Testis (tissue), 5 donors: ENCODE measurements at places on chromosomes 2 and 18. TPM values are rescaled to one million over a fixed set of nuclear protein-coding genes. Genes with fewer than 3 reads are reported as not detected.

The EN1 gene
- total RNA-seq, result 0.62 TPM

- no peak for DNase-seq
- no peaks in the 10 kb centered on the region for H3K4me1 ChIP-seq
- no peak overlapping the region for H3K27ac ChIP-seq
- H3K27me3 ChIP-seq, result no peaks in the 10 kb centered on the region
- no peak overlapping the region for H3K4me3 ChIP-seq
- no peaks in the 10 kb centered on the region for H3K36me3 ChIP-seq
Observed at GRCh38 chr2:198327526-198327925, 523.1 kb downstream of the PLCL1 start.

DNA sequence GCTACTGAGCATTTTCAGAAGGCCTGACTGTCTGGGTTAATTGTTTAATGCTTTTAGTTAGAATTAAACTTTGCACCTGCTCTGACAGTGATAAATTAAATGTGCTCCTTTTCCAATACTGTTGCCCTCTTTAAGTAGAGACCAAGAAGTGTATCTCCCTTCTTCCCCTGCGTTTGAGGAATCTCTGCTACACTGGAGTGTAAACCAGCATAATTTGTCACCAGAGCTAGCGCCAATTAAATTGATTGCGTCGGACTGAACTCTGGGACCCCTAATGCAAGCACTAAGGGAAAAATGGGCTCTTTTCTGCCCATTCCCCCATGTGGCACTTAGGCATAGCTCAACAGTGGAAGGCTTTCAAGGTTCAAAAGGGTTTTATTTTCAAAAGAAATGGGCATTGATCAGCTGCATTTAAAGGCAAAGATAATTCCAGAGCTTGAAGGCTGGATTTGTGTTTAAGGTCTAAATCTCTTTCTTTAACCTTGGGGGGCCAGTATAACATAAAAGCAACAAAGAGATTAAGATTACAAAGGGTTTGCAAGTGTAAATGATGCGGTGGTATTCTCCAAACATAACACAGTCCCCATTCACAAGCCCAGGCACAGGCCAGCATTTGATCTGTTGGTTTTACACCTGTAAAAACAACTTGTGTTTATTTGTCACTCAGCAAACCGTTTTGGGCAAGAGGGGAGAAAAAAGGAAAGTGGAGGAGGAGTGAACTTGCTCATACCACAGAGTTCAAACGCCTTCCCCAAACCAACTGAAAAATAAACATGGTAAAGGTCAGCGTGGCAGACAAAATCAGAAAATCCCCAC, 427.6 kb downstream of the BCL11A start:
- H3K27ac ChIP-seq, result no peak overlapping the region
- no peaks in the 10 kb centered on the region for H3K27me3 ChIP-seq
- no peak overlapping the region for H3K4me3 ChIP-seq
- DNase-seq, result no peak
- no peaks in the 10 kb centered on the region for H3K4me1 ChIP-seq

DNA sequence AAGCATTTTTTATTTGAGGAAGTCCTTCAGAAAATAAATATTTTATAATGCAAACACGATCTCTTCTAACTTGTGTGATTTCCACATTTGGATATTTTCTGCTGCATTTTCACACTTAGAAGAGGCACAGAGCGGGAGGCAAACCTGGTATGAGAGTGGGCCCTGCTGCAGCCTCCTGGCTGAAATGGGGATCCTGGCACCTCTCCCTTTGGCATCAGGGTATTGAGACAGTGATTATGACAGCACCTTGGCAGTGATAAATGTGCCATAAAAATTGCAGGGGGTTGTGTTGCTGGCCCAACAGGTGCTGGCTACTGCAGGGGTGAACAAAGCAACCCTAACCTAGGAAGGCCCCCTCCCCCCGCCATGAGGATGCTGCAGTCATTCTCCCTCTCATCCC, 128.6 kb downstream of the TSN start:
- no peak overlapping the region for H3K4me3 ChIP-seq
- no peaks in the 10 kb centered on the region for H3K27me3 ChIP-seq
- H3K36me3 ChIP-seq, result no peaks in the 10 kb centered on the region
- H3K4me1 ChIP-seq, result no peaks in the 10 kb centered on the region
- H3K27ac ChIP-seq, result no peak overlapping the region
- no peak for DNase-seq
